CMK (cell line): ENCODE measurements at places on chromosomes 12 and 14.

DNA sequence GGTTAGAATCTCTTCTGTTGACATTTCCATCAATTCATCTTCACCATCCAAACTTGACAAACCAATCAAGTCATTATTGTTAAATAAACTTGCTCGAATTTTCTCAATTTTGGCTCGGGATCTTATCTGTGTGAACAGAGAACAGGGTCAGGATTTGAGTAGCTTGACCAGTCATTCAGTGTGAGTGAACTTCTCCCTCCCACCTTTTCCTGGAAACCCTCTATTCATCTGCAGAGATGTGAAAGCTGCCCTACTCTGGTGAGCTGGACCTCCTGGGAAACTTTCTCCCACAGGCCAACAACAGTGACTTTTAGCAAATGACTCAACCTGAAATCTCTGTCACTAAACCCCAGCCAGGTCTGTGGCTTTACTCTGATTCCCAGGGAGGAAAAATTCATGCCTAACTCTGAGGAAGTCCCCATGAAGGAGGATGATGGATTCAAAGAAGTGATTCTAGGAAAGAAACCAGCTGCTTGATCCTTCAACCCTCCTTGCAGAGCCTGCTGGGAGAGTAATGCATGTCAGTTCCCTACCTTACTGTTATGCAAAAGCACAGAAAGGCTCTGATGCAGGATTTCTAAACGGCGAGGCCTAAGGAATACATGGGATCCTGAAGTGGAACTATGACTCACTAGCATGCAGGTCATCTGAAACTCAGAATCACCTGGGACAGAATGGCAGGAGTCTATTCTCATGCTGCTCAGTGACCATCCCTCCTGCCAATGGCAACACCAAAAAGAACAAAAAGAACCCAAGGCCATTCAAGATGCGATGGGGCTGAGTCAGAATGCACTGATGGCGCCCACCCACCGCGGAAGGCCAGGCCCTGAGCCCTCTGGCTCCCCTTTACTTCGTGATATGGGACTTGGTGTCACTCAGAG, 58.0 kb downstream of the TRAFD1 start:
- DNase-seq: no peak

- DNase-seq: no peak
Observed at GRCh38 chr14:69354383-69355153, 43.5 kb downstream of the ERH start.

- DNase-seq: no peak
Observed at GRCh38 chr14:90839024-90839888, 23.0 kb upstream of the TTC7B start.

GRCh38 chr12:80627782-80628181, 79.7 kb upstream of the MYF6 start:
- DNase-seq: no peak

GRCh38 chr12:21183721-21184275, 52.8 kb downstream of the SLCO1B1 start:
- no peak for DNase-seq

DNA sequence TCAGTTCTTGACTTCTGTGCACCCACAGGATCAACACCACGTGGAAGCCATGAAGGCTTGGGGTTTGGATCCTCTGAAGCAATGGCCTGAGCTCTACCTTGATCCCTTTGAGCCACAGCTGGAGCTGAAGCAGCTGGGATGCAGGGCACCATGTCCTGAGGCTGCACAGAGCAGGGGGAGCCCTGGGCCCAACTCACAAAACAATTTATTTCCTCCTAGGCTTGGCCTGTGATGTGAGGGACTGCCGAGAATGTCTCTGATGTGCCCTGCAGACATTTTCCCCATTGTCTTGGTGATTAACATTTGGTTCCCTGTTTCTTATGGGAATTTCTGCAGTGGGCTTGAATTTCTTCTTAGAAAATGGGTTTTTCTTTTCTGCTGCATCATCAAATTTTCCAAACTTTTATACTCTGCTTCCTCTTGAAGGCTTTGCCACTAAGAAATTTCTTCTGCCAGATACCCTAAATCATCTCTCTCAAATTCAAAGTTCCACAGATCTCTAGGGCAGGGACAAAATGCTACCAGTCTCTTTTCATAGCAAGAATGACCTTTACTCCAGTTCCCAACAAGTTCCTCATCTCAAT, 288.2 kb downstream of the CCDC59 start:
- no peak for DNase-seq

GRCh38 chr14:53265025-53265424, 111.9 kb upstream of the DDHD1 start:
- no peak for DNase-seq

GRCh38 chr12:122849352-122850047, 14.2 kb downstream of the HIP1R start:
- DNase-seq: no peak

GRCh38 chr12:95721320-95721719, 69.2 kb downstream of the NTN4 start:
- DNase-seq: no peak

GRCh38 chr14:72605921-72606220, 288.0 kb downstream of the DPF3 start:
- no peak for DNase-seq

- no peak for DNase-seq
Observed at GRCh38 chr14:37399517-37399916, 195.5 kb downstream of the FOXA1 start.

GRCh38 chr14:30620178-30620577, 1.9 kb upstream of the SCFD1 start:
- no peak for DNase-seq

DNA sequence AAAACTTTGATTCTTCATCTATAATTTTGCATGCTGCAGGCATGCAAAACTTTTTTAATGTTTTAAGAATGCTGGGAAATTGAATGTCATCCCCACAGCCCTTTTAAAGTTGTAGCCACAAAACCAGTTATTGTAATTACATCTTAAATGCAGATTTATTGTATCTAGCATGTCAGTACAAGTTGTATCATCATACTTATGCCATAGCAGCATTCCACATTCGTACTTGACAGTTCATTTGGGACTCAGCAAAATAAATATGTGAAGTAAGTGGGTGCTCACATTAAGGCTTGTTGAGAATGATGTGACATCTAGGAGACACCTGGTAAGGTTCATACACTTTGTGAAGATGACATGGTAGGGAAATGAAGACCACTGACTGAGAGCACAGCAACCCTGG, 44.0 kb upstream of the GZMB start:
- DNase-seq: no peak

DNA sequence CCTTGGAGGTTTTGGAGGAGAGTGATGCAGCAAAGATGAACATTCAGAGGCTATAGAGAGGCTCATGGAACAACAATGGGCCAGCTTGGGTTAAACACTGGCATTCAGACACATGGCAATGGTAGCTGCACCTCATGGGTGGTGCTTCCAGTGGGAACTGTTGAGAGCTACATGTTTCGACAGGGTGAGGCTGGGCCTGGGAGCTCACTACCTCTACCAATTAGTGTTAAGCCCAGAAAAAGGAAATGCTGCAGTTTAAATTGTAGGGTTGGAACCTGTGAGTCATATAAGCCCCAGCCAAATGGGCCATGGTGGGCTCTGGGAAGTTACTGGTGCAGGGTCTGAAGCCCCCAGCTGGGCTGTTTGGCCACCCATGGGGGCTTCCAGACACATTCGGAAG, 279.7 kb downstream of the ZFP36L1 start:
- no peak for DNase-seq

DNA sequence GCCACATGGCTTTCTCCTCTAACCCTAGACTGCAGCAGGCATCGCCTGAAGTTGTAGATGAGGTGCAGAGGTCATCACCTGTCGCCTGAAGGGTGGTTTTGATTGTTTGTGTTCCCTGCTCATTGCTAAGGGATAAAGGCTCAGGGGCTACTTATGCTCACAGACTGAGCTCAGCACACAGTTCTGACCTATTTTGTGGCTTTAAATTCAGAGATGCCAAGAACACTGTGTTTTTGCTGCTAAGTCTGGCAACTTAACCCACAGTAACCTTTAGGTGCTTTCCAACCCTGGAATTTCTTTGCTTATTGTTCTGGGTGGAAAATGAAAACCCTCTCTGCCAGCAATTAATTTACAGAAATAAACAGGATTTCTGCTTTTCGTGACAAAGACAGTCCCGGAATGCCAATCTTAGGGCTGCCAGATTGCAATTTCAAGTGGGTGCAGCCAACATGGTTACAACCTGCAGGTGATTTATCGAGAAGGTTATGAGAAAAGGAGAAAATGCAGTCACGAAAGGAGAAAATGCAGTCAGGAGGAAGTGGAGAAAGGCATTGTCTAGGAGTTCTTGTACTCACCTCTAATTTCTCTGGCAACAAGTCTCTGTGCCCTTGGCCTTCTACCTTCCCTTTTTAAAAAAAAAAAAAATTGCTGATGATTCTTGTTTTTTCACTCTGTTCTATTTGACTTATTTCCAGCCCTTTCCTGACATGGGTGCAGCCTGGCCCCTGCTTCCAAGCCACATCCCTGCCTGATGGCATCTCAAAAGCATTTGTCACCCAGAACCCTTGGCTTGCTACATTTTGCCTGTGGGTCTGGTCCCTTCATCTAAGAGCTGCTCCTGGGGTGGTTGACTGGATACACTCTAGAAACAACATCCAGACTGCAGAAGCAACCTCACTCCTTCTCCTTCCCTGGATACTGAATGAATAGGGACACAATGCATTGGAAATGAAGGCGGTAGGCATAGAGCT, 23.3 kb downstream of the NPC2 start:
- no peak for DNase-seq

GRCh38 chr14:68397822-68398221, 395.0 kb downstream of the ZFP36L1 start:
- no peak for DNase-seq

- no peak for DNase-seq
Observed at GRCh38 chr12:5197131-5197530, 153.5 kb downstream of the KCNA5 start.

DNA sequence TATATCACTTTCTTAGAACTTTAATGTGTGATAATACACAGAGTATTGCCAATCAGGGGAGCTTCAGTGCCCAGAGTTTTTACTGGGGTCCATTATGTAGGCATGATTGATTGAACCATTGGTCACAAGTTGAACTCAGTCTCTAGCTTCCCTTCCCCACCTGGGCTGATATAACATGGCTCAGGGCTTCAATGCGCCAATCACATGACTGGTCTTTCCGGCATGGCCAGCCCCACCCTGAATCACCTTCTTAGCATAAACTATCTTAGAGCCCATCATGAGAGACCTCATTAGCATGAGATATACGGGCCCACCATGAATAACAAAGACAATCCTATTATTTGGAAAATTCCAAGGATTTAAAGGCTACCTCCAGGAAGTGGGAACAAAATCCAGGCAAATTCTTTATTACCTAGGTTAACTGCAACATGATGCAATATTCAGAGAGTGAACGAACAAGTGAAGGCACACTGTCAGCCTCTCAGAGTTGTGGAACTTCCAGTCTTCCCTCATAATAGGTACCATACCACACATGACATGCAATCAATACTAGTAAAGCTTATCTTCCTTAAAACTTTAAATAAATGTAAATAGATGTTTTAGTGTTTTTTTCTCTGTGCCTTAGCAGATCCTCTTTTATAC, 3.2 kb upstream of the CLEC4A start:
- DNase-seq: no peak

DNA sequence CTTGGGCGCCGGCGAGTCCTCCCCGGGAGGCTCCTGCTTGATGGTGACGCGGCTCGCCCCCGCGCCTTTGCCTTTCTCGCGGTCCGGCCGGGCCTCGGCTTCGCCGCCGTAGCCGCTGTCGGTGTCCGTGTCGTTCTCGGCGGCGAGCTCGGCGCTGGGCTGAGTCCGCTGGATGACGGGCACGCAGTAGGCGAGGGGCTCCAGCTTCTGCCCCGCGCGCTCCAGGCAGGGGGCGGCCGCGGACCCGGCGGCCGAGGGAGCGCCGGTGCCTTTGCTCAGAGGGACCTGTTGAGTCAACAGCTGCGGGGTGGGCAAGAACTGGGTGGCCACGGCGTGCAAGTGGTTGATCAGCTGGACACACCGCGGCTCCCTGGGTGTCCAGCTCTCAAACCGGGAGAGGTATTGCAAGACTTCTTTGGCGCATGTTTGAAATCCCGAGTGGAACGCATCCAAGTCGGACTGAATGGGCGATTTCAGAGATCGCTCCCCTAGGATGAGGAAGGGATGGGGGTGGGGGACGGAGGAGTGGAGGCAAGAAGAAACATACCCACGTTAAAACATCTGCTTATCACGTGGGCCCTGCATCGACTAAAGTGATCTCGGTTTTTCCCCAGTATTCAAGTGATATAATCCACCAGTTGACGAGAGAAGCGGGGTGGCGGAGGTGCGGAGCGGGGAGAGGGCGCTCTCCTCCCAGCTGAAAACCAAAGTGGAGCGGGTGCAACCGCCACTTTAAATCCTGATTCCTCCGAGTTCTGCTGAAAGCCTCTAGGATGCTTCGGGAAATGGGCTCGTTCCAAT, 2.0 kb downstream of the BHLHE41 start:
- DNase-seq: no peak

- DNase-seq: no peak
Observed at GRCh38 chr14:73599499-73599898, 7.8 kb downstream of the ACOT4 start.

DNA sequence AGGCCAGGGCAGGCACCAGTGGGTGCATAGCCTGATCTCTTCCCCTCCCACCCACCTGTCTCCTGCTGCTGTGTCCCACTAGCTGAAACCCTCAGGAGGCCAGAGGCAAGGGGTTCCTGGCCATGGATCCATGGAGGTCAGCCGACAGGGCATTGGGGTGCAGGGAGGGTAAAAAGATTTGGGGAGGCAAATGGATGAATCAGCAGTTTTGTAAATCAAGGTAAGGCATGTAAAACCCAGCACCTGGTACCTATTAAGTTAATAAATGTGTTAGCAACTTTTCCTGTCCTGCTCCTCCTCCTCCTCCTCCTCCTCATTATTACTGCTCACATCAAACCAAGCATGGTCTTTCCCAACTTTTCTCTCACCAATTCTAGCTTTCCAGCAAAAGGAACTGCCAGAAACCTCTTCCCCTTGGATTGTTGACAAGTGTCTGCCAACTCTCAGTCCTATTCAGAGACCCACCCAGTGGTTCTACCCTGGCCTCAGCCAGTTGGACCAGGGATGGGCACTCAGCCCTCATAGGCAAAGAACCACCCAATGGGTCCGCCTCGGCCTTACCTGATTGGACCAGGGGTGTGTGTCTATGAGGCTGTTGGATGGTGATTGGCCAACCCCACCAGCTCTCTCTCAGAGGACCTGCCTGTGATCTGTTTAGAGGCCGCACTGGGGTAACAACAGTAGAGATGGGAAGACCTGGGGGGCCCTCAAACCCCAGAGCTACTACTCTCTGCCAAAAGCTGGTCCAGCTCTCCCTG, 155.7 kb upstream of the GSC start:
- DNase-seq: no peak

DNA sequence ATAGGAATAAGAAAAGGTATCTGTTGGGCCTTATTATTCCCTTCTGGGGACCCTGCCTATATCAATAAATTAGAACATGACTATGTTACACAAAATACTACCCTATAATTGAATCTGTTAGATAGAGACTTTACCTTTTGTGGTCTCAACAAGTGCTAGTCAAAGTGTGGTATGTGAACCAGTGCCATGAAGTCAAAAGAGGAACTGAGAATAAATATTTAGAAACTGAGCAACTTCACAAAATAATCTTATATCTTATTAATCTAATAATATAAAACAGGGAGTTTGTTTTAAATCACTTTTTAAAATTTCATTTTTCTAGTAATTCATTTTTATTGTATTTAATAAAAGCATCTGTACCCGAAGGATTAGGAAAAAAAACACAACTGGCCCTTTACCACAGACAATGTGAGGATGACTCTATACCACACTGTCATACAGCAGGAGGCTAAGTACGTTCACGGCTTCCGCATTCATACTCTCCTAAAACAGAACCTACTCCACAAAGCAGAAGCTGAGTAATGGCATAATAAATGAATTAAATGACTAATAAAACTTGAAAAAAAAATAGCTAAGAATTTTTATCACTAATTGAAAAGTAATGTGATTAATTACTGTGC, 42.1 kb downstream of the SEC23A start:
- no peak for DNase-seq
